A549 treated with RU486 at 1 μM for 4 hours (cell line): ENCODE measurements at places on chromosomes 6 and 20. TPM values are rescaled to one million over a fixed set of nuclear protein-coding genes. Genes with fewer than 3 reads are reported as not detected.

Gene OPRL1
- total RNA-seq: 0.43 to 0.89 TPM (median 0.61 TPM) in 5 replicates

Gene GABRR1
- not detected in 5 replicates for total RNA-seq

Gene MCUR1
- 12.7 to 17.8 TPM (median 14.4 TPM) in 5 replicates for total RNA-seq

Gene TBXT
- total RNA-seq: not detected in 5 replicates

Gene CD93
- not detected in 5 replicates for total RNA-seq

Gene TREML2
- total RNA-seq: not detected in 5 replicates

Gene EPPIN
- total RNA-seq: not detected in 5 replicates

Gene E2F1
- 21.9 to 33.6 TPM (median 32.9 TPM) in 5 replicates for total RNA-seq

Gene STMND1
- total RNA-seq: not detected in 5 replicates
